Left cardiac atrium (tissue), 4 donors: ENCODE measurements at places on chromosomes 5 and 9. TPM values are rescaled to one million over a fixed set of nuclear protein-coding genes. Genes with fewer than 3 reads are reported as not detected.

The TPPP gene
- total RNA-seq: 15.5 TPM

The FBP2 gene
- 0.31 TPM for total RNA-seq

The OR1L8 gene
- total RNA-seq: 0.16 TPM

The HDAC3 gene
- 21.1 TPM for total RNA-seq

The DOCK2 gene
- total RNA-seq: 12.1 TPM

The SURF4 gene
- total RNA-seq: 127 TPM

The SLC22A4 gene
- total RNA-seq: 3.3 TPM

The C5orf52 gene
- not detected for total RNA-seq

DNA sequence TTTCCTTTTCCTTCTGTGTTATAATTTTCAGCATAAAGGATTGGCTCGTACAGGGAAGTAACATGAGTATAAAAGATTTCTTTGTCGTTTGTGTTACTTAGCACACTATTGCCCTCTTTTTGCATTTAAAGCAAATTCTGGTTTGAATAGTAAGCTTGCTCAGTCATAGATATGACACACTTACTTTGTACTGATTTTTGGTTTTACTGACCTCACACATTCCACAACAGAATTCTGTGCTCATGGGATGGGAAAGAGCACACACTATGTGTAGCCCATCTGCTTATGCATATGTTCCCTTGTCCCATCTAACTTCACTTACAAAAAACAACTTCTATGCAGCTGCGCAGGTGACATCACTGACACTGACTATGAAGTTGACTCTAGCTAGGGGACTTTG, 111.9 kb upstream of the MTAP start:
- DNase-seq: no peak

DNA sequence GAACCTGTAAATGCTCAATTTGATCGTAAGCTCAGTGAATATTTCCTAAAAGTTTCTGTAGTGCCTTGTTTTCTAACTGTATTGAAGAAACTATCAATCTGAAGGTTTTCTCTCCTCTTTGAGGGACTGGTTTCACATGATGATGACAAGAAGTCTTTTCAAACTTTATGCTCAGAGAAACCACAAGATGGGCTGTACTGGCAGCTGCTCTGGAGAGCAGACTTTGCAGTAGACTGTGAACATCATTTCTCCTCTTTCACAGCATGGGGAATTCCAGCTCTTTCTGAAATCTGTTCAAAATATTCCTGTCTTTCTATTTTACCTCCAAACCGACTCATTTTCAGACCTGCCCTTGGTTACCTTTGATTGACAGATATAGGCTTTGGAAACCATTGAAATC, 194.4 kb downstream of the IZUMO3 start:
- DNase-seq: no peak

DNA sequence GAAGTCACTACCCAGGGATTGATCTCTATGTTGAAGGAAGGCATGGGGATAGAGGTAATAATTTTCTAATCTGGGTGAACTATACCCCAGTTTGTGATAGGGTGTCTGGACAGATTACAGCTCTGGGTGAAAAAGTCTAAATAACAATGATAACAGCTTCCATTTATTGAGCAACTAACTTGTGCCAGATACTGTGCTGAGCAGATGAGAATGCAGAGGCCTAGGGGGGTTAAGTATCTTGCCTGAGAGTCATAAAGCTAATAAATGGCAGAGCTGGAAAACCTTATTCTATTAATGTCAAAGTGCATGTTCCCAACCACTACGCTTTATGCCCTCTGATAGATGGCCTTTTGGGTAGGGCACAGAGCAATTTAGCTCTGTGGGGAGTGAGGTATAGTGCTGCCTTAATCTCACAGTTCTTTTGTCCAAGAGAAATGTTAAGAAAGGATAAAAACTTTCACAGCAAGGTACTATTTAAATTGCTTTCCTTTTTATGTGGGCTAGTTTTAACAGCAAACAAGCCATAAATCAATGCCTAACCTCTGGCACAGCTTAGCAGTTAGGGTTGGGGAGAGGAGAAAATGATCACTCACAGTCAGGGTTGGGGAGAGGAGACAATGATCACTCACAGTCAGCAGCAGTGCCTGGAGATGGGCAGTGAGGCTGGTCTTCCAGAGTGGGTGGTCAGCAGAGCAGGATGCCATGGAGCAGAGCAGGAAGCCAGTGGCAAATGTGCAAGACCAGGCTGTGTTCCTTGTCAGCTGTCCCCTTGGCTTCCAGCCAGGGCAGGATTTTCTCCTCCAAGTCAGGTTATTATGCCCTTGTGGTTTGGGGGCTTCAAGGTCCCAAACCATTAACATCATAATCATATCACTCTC, 187.0 kb downstream of the CARTPT start:
- peak; percentile 24 for DNase-seq

GRCh38 chr9:3200331-3200774, 325.4 kb downstream of the RFX3 start:
- DNase-seq: no peak

GRCh38 chr5:112010475-112010874, 253.5 kb upstream of the NREP start:
- no peak for DNase-seq

DNA sequence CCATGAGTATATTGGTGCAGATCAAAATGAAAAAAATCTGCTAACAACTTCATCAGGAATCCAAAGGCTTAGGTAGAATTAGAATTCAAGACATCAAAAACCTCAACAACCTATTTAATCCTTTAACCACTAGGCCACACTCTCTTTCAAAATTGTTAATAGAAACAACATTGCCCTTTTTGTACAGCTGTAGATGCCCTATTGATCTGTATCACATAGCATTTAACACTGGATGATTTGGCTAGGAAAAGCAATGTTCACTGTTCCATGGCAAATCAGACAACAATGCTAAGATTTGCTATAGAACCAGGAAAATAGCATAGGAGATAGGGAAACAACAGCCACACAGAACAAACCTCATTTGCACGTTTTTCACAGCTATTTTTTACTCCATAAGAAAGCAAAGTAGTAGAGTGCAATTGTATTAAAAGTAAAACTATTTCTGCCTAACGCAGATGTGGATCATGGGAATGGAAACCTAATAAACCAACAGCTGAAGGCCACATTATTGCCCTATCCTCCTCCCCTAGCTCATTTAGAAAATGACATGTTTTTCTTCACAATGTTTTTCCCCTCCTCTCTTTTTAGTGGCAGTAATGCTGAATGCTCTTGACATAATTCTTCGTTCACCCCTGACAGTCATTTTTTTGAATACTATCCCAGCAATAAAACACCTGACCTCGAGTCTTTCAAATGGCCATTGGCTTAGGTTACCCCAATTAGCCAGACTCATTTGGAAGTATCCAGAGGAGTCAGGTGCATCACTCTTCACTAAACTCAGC, 373.0 kb upstream of the CCNH start:
- DNase-seq: no peak

DNA sequence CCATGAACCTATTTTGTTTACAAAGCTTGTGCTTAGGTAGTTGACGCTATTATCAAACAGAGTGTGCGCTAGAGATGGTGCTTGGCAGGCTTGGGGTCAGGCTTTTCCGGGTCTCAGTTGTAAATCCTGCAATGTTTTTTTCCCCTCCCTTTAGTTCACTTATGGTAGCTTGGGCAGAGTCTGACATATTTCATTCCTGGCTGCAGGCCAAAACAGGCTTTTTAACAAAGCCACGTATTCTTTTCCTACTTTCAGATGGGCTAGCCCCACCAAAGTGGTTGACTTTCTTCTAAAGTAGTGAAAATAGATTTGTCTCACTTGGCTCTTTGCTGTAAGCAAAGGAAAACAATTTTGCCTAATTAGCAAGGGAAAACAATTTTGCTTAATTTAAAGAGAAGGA, 58.0 kb upstream of the FBN2 start:
- DNase-seq: no peak

DNA sequence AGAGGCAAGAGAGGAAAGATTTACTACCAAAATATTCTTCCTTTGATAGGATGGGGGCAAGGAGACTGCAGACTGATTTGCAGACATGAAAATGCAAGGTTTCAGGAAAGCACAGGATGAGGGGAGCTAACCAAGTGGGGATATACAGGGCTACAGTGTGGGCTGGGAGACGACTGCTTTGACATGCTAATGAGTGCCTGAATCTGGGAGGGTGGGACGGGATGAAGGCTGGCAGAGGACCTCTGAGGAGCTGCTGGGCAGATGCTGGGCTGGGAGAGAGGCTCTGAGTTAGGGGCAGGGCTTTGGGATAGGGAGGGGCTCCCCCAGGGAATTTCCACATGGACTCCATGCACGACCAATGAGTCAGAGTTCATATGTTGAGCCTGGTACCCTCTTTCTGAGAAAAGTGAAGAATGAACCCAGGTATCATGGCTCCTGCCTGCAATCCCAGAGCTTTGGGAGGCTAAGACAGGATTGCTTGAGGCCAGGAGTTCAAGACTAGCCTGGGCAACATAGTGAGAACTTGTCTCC, 4.9 kb upstream of the CPLX2 start:
- DNase-seq: no peak

DNA sequence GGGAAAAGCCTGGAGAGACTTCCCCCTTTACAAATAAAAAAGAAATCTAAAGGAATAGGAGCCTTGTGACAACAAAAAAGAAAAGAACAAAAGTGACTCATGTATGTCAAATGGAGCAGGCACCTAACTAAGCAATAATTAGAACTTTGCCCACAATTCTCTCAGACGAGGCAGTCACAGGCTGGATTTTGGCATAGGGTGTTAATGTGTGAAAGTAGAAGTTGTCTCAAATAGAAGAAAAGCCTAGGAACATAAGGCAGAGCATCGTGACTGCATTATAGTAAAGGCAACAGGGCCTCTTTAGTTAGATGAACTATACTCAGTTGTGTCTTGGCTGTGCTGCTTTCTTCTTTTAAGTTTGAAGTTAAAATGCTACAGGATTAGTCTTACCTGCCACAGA, 219.9 kb upstream of the TMEM161B start:
- no peak for DNase-seq

DNA sequence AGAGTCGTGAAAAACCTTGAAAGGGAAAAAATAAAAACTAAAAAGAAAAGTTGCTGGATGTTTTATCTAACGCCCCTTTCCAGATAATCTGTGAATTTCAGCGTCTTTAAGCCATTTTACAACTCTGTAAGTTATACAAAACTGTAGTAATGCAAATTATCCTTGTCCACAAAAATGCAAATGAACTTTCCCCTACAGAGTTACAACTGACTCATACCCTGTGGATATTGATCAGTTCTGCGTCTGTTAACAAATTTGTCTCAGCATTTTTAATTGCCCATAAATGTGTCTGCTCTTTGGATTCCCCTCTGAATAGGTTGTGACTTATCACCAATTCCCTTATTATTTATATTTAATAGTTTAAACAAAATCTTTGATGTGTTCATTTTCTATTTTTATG, 105.9 kb upstream of the PRLR start:
- DNase-seq: no peak

DNA sequence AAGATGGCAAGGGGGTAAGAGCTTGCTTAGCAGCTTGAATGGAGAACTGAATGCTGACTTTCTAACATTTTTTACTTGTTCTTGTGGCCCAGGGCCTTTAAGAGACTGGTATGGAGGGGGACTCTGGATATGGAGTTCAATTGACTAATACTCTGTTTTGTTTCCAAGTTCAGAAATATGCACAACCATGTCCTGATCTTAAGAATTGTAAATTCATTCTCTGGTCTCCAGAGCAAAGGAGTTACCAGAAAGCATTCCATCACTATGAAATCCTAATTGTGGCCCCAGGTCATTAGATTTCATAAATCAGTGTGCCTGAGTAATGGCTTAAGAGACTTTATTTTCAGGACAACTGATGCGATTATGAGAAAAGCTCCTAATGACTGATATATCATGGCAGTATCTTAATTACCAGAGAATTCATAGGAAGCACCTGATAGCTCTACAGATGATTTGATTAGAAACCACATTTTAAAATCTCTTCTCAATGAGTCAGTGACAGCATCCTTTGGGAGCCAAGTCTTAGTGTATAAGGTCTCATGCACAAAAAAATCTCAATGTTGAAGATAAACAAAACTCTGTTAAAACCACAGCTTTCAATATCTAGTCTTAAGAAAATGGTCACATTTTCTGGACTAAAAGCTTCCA, 613.6 kb upstream of the KLF4 start:
- DNase-seq: no peak

- DNase-seq: no peak
These were observed 558 bp downstream of the GRPEL2 start for GRCh38 chr5:149345892-149346222.

- DNase-seq: no peak
These were observed 176.4 kb upstream of the PLPPR1 start for GRCh38 chr9:100852088-100852487.

DNA sequence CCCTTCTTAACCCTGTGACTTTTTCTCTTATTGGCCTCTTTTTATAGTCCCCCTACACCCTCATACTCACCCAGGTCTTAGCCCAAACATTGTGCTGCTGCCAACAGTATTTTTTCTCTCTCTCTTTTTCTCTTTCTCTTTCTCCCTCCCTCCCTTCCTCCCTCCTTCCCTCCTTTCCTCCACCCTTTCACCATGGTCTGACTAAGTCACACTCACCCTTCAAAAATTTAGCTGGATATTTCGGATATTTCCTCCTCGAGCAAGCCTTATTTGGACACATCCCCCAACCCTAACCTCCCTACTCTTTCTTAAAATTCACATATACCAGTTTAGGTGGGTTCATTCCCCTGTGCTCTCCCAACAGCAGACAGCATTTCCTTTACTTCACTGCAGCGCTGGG, 64.7 kb downstream of the FGF1 start:
- DNase-seq: no peak

- DNase-seq: no peak
These were observed 37.1 kb upstream of the FAM169A start for GRCh38 chr5:74903165-74903787.

DNA sequence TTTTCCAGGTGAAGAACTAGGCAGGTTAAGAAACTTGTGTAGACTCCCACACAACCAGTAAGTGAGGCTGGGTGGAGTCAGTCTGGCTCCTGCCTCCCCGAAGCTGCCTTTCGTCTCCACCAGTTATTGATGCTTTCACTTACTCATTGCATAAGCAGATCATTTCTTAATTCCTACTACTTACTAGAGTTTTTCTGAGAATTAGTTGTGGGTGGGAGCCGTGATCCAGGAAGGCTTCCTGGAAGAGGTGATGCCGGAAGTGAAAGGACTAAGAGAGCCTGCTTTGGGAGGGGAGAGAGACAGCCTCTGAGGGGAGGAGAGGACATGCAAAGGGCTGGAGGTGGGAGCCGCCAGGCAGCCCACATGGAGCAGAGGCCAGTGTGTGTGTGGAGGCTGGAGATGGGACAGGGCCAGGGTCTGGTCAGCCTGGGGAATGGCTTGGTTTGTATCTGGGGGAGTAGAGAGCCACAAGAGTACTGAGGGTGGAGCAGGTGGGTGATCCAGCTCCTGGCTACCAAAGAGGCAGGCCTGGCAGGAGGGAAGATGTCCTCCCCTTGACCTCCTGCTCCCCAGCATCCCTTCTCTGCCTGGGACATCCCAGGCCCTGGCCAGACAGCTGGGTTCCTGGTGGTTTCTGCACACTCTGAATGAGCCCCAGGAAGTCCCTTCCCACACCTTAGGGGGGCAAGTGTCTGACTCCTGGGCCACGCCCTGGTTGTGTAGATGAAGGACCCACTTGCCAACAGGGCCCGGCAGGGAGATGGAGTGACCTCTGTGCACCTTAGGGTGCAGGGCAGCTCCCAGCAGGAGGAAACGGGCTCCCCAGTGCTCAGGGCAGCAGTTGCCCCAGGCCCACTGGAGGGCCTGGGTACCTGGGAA, 12.2 kb upstream of the CARD19 start:
- no peak for DNase-seq

GRCh38 chr5:2687746-2688145, 63.7 kb downstream of the IRX2 start:
- DNase-seq: no peak
